Stimulated activated CD4-positive, alpha-beta T cell treated with anti-CD3 and anti-CD28 coated beads, Interleukin-1b, Interleukin-23, amount 100 ng/mL, for 1 hour (primary cell): ENCODE measurements at places on chromosomes 3 and 15.
A peak's percentile ranks its signal among the peaks of the same experiment; 100 is the strongest.

DNA sequence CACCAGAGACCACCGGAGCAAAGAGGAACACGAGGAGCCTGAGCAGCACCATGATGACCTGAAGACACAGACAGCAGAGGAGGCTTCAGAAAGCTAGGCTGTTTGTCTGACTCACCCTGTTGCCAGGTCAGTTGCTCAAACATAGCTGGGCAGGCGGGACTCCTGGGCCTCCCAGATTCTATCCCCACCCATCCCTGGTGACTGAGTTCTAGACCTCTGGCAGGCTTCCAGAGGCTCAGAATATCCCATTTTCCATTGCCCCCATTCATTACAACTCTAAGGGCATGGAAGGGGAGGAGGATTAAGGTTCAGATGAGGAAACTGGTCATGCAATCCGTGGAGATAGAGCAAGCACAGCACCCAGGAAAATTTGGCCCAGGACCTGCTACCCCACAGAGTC, at the start of gene CDHR4:
TSS of gene CDHR4 (minus strand) at position 113 of the 400 bp plus-strand sequence. CDS start at position 52, 61 bp downstream.
- DNase-seq = no peak

- no peak for DNase-seq
Measured at GRCh38 chr3:162468791-162469190, 972.2 kb downstream of the OTOL1 start.

- no peak for DNase-seq
Measured at GRCh38 chr3:59212128-59212779, 162.4 kb upstream of the CFAP20DC start.

DNA sequence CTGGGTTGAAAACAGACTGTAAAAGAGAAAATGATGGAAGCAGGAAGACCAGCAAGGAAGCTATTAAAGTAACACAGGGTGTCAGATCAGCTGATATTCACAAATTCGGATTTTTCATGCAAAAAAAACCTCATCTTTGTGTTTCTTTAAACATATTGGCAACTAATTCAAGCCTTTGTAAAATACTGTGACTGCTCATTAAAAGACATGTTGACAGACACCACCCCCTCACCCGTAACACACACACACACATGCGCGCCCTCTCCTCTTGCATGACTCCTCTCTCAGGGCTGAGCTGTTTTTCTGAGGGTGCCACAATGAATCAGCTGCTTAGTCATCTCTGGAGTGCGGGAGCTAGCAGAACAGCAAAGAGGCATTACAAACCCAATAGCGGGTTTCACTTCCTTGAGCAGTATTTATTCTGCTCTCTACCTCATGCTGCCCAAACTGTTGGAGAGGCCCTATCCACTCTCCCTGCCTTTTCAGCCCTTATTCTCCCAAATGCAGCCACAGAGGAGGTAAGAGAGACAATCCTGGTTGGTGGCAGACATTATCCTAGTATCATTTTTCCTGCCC, 35.8 kb upstream of the CCDC80 start:
- peak; percentile 61 for DNase-seq

DNA sequence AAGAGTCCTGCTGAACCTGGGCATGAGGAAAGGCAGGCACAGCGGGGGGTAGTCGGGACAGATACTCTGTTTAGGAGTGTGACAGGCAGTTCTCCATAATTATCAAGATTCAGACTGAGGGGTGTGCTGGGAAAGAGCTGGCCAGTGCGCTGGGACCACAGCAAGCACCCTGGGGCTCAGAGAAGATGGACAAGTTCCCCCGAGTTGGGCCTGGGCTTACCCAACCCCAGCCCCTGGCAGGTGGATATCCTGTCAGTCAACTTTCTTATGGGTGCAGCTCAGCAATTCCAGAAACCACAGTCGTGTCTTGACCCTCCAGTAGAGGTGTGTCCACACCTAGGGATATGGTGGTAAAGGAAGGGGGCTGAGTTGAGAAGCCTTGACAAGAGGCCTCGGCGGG, 49.2 kb upstream of the PRR20G start:
- DNase-seq = no peak

DNA sequence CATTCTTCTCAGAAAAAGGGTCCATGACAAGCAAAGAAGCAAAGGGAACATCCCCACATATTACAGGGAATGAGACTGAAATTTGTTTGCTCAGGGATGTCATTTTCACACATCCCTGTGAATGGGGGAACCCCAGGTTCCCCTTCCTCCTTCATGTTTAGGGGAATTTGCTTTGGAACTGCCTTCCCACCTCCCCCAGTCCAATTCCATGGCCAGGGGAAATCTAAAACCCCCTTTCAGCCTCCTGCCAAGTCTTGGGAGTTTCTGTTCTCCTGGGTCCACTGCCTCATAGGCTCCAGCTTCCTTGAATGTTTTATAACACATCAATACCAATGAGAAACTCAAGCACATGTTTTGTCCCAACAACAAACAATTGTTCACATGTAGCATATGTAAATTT, 297.5 kb upstream of the CTNNB1 start:
- DNase-seq = no peak

DNA sequence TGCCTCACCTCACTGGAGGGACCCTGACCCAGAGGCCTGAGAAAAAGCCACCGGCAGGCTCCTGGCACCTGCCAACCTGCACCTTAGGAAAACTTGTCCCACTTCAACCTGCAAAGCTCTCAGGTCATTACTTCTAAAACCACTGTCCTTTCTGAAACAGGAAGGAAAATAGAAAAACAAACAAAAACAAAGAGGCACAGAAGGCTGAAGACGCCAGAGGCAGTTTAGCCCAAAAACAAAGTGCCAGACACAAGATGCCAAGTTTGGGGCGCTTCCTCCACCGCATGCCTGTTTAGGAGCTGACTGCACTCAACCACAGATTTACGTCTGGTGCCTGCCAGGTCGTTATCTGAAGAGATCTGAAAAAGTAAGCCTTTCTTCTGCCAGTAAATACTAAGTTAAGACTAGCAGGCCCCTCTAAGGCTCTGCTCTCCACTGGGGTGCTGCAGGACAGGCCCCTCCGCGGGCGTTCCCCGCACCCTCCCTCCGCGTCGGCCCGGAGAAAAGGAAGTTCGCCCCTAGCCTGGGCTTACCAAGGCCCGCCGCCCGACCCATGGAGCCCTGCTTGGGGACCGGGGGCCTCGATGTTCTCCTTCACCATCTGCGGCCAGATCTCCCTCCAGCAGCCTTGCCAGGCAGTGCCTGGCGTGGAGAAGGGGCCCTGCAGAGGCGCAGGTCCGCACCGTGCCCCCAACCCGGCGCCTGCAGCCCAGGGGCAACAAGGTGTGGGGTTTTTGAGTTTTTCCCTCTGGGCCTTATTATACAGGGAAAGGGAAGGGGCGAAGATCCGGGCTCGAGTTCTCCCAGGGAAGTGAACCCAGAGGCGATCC, 1.3 kb downstream of the GOLGA8A start:
- DNase-seq = no peak

DNA sequence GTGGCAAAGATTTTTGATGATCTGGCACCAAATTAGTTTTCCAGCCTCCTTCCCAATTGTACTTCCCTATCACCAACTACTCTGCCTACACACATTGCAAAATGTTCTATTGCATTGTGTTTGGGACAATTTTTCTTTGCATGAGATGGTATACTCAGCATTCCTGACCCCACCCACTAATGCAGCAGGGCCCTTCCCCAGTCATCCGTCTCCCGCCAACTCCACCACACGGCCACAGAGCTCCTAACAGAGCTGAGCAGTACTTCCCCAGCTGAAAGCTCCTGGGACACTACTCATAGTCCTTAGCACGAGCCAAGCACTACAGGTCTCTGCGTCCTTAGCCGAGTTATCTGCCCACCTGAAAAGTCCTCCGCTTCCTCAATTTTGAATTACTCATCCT, 34.2 kb downstream of the TXNRD3 start:
- no peak for DNase-seq

GRCh38 chr3:9205345-9206143, 43.9 kb downstream of the SRGAP3 start:
- DNase-seq = no peak

DNA sequence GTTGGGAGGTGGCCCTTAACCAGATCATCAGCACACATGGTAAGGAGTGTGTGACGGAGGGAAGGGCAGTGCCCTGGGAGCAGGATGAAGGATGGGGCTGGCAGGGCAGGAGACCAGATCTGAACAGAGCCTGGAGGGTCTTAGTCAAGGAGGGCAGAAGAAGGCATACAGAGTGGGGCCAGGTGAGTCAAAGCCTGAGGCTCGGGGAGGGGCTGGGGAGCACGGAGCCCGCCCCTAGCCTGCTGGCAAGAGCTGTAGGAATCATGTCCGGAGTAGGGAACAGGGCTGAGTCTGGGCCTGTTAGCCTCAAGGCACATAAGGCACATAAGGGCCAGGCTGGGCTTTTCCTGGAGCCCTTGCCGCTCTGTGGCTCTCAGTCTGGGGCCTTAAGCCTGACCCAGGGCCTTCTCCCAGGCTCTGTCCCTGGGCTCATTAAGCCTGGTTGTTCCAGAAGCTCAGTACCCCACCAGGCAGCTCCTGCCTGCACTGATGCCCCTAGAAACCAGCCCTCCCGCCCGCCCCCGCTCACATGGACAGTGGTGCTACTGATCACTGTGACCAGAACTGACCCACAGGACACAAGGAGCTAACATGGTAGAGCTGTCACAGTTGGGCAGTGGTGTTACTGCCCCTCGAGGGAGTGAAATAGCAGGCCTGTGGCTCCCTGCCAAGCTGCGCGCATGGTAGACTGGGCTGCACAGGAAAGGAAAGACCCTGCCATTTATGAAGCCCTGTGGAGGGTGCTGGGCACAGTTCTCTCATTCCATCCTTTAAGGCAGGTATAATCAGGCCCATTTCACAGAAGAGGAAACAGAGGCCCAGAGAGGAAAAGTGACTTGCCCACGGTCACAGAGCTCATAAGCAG, 14.6 kb downstream of the ISG20 start:
- DNase-seq = no peak

DNA sequence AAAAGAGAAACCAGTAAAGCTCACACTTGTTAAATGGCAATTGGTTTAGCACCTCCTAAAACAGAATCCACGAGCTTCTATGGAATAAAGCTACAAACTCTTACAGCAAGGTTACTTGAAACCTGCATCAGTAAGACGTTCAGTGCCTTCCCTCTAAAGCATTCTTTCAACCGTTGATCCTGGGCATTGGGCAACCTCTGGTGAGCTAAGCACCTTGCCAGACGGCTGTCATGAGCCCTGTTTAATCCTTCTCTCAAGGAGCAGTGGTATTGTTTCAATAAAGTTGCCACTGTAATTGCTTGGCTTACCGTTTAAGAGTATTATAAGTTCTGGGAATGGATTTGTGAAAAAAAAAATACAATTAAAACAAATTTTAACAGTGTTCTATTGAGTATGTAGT, 75.0 kb downstream of the COL8A1 start:
- DNase-seq = no peak

DNA sequence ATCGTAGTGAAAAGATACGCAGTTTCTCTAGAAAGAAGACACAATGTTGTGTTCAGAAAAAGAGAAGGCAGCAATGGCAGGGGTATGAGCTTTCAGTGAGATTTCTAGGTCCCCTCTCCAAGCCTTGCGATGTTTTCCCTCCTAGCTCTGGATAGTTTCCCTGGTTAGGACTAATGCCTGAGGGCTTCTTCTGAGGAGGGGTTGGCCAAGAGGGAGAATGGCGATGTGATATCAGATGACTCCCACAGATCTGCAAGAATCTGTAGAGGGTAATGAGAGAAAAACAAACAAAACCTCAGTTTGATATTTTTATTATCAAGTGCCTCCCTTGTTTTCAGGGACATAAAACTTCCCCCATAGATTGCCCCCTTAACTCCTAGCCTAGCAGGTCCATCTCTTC, 4.1 kb upstream of the CLDN1 start:
- no peak for DNase-seq

GRCh38 chr3:18443665-18444594, 18.8 kb upstream of the SATB1 start:
- DNase-seq = peak; percentile 2

- no peak for DNase-seq
Measured at GRCh38 chr3:64240396-64240795, 15.1 kb upstream of the PRICKLE2 start.

DNA sequence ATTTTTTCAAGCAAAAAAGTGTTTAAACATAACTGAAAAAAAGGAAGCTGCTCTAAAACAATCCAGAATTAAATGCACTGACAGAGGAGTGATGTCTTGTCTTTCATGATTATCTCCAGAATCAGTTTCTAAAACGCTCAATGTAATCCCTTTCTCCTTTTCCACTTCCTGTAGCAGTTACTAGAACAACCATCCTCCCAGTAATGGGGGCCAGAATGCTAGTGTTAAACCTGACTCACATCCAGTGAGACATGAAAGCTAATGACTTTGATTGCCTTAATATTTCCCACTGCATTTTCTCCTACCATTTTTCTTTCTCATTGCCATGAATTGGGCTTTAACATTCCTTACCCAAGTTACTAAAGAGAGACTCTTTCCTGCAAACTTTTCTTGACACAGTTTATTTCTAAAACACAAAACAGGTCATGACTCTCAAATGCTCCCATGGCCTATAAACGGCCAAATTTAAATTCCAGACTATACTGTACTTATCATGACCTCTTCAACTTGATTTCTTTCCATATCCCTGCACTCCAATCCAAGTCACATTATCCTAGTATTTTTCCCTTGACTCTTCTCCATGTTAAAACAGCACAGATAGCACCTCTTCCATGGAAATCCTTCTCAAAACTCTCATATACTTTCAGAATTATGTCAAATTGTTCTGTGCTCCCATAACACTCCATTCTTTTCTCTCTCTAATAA, 341.4 kb downstream of the NAALADL2 start:
- no peak for DNase-seq

DNA sequence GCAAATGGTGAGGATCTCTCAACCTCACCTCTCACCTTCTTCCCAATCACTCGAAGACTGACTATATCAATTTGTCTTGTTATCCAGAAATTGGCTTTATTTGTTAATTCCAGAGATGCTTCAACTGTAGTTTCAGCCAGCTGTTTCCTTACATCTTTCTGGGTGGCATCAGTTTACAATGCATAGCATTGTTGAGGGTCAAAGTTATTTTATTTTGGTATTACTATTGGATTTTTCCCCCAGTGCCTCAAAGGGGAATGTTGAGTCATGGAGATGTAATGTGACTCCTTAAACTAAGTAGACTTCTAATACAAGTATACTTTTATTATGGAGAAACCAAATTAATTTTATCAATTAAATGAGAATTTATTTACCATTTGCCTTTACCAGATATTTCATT, 351.6 kb downstream of the TIGIT start:
- DNase-seq = no peak

GRCh38 chr3:52498137-52499054, 3.3 kb downstream of the STAB1 start:
- DNase-seq = no peak

DNA sequence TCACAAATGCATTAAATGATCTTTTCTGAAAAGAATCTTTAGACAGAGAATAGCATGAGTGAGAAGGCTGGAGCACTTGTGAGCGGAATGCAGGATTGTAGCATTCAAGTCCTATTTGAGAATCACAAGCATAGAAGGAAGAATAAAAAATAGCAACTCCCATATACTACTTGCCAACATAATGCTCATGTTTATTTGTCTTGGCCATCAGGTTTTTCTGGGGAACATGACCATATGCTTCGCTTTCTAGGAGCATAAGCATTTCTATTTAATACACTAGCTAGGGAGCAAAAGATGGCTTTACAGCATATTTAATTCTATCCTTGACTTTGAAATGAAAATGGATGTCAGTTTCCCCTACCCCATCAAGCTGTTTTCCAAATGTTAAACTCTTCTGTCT, 170.3 kb upstream of the MITF start:
- no peak for DNase-seq

GRCh38 chr3:26104851-26105251, 315.0 kb downstream of the OXSM start:
- no peak for DNase-seq

- no peak for DNase-seq
Measured at GRCh38 chr3:62332835-62333244, 40.5 kb downstream of the FEZF2 start.
